T1000 (cell line): ENCODE measurements at places on chromosomes 12 and 14.
A peak's percentile ranks its signal among the peaks of the same experiment; 100 is the strongest.

GRCh38 chr12:34398706-34399630 is 376.7 kb downstream of the ALG10 start:
- DNase-seq = no peak

GRCh38 chr12:127485528-127485927 is 781.4 kb upstream of the TMEM132C start:
- DNase-seq = peak; percentile 78

DNA sequence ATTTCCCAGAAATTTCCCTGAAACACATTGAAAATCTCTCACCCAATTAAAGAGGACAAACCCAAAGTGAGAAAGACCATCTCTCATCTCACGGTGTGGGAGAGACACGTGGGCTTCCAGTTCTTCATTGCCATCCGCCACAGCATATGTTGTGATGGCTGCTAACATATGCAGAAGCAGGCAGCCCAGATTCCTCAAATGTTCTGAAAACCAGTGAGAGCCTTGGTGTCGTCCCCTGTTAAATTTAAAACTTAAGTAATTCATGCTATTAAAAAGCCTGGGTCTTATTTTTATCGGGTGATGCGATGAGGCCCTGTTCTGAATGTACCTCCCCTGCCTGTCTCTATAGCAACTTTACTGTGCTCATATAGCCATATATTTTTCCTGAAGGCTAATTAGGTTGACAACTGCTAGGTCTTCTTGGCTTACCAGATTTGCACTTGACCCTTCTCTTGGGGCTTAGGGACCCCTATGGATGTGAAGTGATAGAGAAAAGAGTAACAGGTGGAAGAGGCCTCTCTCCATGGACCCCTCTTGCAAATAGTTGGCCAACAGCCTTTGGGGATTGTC is 2.8 kb upstream of the FGF6 start:
- no peak for DNase-seq

DNA sequence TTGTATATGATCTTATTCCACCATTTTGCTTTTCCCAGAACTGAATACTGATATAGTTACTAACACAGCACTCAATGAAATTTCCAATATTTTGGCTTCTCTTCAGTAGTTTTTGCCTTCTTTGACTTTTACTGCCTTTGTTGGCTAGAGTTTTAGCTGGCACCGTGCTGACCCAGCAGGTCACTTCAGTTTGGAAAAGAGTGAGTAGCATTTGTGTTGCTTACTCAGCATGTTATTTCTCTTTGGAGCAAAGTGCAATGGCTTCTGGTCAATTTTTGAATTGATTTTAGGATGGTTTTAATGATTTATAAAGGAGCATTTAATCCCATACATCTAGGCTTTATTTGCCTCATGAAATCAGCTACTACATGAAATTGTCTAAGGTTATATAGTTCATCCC is 119.2 kb downstream of the ETNK1 start:
- no peak for DNase-seq

- no peak for DNase-seq
These were observed 3.1 kb upstream of the PNMA1 start for GRCh38 chr14:73717266-73717665.

DNA sequence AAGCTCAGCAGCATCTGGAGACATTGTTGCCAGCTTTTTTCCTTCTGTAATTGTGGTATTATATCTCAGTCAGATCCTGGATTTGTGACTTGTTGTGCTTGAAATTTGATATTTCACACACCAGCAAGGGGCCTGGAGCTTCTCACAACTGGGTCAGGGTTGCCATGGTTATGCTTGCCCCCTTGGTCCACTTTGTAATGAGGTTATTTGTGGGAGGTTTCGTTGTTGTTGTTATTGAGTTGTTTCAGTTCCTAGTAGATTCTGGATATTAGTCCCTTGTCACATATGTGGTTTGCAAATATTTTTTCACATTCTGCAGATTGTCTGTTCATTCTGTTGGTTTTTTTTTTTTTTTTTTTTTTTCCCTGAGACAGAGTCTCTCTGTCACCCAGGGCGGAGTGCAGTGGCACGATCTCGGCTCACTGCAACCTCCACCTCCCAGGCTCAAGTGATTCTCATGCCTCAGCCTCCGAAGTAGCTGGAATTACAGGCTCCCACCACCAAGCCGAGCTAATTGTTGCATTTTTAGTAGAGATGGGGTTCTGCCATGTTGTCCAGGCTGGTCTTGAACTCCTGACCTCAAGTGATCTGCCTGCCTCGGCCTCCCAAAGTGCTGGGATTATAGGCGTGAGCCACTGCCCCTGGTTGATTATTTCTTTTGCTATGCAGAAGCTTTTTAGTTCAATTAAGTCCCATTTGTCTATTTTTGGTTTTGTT is 80.6 kb upstream of the ETV6 start:
- no peak for DNase-seq

- DNase-seq = no peak
These were observed 44.2 kb upstream of the MANSC4 start for GRCh38 chr12:27824126-27824842.

GRCh38 chr14:21526672-21527317 is 649 bp upstream of the SALL2 start:
- no peak for DNase-seq

DNA sequence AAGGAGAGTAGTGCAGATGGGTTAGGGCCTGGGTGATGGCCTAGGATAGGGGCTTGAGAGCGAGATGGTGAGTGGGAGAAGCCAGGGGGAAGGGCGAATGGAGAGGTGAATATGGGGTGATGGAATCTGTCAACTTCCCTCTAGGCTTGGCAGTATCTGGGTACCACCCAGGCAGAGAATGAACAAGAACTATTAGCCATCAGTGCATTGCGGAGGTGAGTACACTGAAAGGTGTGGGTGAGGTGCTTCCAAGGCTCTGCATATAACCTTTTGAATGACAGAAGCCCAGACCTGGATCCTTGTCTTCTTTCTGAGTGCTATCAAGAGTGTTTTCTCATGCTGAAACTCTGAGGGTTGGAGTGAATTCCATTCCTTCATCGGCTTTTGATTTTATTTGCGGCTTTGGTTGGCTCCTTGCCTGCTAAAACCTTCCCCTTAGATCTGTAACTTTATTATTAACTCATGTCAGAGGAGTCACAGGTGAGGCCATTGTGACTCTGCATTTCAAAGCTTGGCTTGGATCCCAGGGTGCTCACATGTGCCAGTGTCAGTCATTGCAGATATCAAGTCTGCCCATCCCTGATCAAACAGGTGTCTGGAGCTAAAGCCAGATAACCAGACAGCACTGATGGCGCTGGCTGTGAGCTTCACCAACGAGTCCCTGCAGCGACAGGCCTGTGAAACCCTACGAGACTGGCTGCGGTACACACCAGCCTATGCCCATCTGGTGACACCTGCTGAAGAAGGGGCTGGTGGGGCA is 18.6 kb downstream of the PEX5 start:
- no peak for DNase-seq

GRCh38 chr12:57441846-57442427 is 7.4 kb downstream of the INHBC start:
- no peak for DNase-seq

- no peak for DNase-seq
These were observed 80.6 kb downstream of the DDX51 start for GRCh38 chr12:132063491-132063890.
